Activated CD8-positive, alpha-beta memory T cell treated with anti-CD3 and anti-CD28 coated beads for 1 hour (primary cell): ENCODE measurements at places on chromosomes 5 and 9.

GRCh38 chr9:87540444-87541105 is 42.9 kb downstream of the DAPK1 start:
- DNase-seq = no peak

- no peak for DNase-seq
Observed at GRCh38 chr5:112411903-112412302, 7.2 kb downstream of the EPB41L4A start.

DNA sequence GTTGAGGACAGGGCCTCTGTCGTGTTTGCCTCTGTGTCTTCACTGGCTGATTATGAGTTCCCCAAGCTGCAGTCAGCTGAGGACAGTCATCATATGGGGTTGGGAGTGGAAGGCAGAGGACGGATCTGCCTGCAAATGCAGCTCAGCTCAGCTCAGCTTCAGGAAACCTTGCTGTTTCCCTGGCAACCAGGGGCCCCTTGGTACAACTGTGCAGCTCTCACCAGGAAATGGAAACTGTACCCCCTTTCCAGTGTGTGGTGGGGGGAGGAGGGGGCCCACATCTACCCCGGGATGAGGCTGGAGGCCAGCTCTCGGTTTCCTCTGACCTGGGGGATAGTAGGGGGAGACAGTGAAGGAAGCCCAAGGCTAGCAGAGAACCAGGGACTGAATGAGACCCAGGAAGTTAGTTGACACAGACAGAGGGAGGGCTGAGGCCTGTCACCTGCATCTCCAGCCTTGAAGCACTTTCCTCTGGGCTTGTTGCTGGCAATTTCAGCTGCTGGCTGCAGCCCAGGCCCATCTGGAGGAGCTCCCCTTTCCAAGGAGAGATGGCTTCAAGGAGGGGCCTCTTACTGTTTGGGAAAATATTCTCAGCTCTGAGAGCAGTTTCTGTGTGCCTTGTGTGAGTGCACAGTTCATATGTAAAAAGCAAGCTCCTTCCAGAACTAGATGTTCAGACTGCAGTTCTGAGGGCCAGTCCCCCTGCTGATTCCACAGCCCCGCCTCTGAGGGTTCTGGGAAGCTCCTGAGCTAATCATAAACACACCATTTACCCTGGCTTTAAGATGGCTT is 6.9 kb downstream of the ANXA6 start:
- DNase-seq = peak; percentile 61

- DNase-seq = no peak
Observed at GRCh38 chr5:53882006-53882675, 321.7 kb downstream of the NDUFS4 start.

- no peak for DNase-seq
Observed at GRCh38 chr9:89657765-89658164, 53.0 kb downstream of the GADD45G start.

DNA sequence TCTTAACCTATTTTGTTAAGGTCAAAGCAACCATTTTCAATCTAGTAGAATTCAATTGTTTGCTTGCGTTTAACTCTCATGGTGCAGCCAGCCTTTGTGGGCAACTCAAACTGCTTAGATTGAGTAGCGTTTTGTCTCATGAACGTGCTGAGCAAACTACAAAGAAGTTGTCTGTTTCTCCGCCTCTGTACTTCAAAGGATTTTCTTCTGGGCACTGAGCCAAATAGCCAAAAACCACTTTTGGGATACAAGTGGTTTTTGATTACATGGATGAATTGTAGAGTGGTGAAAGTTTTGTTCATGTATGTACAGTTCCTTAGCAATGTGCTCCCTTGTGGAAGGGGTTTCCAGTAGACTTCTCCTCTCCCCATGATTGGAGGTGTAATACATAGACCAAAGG is 122.9 kb downstream of the CFAP90 start:
- DNase-seq = no peak

GRCh38 chr9:91734371-91734981 is 215.6 kb downstream of the ROR2 start:
- DNase-seq = peak; percentile 4

- DNase-seq = no peak
Observed at GRCh38 chr5:124507688-124508087, 238.8 kb downstream of the ZNF608 start.

DNA sequence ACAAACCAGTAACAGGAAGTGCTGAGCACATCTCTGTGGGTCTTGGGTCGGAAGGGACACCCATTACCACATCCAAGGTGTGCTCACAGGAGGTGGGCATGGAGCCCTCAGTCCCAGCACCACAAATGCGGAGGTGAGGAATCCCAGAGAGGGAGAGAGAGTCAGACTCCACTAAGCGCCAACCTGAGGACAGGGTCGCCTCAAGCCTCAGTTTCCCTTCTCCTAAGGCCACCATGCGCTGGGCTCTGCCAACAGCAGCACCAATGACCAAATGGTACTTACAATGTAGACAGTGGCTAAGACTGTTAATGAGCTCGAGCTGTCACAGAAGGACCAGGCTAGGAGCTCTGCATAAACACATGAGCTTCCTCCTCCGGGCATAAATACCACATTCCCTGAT is 43.1 kb downstream of the BICD2 start:
- no peak for DNase-seq

DNA sequence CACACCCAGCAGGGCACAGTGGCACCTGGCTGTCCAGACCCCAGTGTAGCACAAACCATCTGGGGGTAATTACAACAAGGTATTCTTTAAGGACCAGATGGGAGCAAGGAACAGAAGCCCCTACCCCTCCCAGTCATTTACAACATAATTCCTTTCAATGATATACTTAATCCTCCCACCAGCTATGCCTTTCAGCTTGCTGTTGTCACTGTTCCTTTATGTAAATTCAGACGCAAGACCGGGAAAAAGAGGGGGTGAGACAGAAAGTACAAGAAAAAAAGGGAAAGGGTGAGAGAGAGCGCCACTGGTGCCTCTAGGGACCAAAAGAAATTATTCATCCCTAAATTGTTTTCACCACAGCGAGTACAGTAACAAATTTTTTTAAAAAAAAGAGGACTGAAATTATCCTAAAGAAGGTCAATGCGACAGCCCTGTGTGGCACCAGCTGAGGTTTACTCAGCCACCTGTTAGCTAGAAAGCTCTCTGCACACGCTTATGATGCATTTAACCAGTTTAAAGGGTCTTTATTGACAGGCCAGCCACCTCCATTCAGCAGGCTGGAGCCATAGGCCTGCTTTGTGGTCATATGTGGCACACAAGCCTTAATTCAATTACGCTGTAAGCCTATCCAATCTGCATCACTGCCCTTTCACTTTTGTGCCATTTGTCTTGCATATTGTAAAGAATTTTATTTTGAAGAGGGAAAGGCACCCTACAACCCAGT is 210.2 kb upstream of the ISL1 start:
- DNase-seq = no peak

DNA sequence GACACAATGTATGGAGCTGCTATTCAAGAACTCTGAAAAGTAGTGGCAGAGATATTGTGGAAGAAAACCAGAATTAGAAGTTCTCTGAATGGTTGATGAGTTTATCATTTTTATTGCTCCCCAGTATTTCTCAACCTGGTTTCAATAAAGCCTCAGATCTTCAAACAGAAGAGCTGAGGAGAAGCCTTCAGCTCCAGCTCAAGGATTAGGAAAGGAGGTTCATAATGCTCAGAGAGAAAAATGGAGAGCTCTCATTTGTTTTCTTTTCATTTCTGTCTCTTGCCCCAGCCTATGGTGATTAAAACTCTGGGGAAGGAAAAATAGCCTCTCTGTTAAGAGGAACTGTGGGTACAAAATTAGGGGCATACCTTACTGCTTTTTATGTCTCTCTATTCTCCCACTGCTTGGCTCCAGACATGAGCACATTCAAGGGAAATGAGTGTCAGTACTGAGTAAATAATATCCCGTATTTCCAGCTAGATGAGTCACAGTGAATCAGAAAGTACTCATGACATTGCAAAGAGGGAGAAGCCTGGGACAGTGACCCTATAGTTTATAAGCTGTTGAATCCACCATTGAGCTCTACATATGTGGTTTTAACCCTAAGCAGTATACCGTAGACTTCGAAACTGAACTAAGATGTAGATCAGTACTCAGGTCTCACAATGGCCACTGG is 138.1 kb downstream of the EMB start:
- no peak for DNase-seq

- no peak for DNase-seq
Observed at GRCh38 chr9:97362777-97363545, 48.9 kb upstream of the TDRD7 start.

DNA sequence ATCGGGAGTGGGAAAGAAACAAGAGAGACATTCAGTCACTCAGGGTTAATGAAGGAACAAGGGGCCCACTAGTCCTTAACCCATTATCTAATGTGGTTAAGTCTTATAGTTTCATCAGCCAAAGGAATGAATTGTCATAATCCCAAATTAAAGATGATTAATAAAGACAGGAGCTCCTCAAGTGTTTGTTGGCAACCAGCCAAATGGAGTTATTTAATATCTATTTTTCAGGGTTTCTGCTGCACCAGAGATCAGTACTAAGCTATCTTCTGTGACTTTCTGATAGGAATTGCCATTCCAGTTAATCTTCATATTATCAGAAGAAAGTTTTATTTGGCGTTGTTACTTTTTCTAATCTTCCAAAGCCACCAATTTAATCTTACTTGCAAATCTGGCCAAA is 34.0 kb upstream of the FCHO2 start:
- DNase-seq = no peak

DNA sequence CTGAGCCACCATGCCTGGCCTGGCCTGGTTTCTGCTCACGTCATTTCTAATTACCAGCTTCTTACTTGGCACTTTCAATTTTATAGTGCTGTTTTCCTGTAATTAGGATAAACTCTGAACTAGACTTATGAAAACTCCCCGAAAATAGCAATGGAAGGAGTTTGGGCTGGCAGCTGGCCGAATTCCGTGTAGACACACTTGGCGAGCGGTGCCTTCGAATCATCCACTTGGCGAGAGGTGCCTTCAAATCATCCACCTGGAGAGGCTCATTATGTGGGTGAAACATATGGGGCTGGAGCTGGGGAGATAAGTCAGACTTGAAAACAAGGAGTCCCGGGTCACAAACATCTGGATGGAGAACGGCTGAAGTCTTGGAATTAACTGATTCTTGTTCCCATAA is 203.7 kb downstream of the ROR2 start:
- no peak for DNase-seq

DNA sequence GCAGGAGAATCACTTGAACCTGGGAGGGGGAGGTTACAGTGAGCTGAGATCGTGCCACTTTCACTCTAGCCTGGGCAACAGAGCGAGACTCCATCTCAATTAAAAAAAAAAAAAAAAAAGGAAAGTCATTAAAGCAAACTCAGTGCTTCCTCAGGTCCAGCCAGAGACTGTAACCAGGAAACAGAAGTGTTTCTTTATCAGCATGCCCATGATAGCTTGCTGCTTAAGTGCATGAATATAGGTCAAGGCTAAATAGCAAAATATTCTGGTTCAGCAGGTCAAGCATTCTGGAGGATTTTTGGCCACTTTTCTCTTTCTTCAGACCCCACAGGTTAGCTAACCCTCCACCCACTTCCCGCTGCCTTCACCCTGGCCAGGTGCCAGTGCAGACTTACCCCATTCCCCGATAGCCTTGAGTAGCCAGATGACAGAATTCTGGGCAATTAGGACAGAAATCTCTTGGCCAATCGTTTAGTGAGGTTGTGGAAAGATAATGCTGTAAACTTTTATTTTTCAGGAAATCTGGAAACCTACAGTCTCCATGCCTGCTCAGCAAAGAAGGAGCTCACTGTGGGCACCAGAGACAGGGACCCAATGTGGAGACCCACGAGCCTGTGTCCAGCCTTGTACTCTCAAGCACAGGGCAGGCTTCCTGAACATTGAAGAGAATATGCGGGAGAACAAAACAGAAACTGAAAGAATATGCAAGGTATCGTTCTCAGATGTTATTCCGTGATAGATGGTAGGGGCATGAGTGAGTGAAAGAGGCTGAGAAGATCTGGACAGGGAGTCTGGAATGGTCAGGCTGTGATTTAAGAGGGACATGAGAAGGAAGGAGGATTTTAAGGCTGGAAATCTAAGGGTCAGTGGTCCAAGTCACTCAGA is 4.2 kb upstream of the UGT3A2 start:
- DNase-seq = no peak

DNA sequence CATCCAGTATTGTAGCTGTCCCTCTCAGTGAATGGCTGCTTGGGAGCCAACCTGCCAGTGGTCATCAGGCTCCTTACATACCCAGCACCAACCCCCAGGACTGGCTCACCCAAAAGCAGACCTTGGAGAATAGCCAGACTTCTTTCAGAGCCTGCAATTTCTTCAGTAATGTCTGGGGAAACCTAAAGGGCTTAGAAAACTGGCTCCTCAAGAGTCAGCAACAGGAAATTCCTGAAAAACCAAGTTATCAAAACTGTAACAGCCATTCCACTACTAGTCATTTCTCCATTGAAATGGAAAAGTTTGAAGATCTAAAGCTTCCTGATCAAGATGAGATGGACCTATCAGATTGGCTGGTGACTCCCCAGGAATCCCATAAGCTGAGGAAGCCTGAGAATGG is 12.3 kb upstream of the STING1 start:
- no peak for DNase-seq

DNA sequence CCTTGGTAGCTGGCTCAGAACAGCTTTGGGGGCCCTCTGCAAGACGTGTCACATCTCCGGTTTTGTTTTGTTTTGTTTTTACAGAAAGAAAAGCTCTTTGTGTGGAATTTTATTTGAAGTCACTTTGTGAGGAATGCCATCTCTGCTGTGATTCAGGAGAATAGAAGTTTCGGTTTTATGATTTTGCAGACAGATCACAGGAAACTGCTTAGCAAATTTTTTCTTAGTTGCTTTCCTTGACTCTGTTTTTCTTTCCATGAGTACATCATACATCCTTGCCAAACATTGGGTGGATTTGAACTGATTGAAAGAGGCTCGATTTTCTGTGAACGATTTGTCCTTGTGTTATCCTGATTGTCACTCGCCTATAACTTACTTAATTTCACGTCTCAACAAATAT is 5.1 kb downstream of the SEMA5A start:
- DNase-seq = no peak

DNA sequence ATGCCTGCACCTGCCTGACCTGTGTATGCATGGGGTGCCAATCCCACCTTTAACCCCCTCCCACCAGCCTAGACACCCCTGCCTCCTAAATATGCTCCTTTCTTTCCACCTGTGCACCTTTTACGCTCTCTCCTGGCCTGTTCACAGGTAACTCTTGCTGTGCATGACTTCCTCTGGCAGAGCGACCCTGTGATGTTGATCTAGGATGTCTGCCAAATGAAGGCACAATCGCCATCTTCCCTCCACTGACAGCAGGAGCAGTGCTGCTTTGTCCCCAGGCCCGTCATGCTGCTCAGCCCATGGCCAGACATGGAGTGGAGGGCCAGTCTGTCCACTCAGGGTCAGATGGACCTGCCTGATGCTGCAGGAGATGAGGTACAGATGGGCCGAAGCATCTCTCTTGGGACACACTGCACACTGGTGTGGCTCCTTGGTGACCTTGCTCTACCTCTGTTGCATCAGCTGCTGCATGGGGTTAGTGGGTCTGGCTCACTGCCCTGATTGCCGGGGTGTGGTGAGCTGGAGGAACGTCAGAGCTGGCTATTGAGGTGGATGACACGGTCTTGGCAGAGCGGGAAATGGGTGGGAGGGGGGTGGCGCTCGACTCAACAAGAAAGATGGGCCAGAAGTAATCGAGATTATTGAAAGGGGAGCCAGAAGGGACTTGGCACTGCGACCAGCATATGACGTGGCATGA is 101.7 kb upstream of the PITX1 start:
- DNase-seq = no peak
